Right renal cortex interstitium (tissue), 3 donors: ENCODE measurements at places on chromosomes 3 and 15. TPM values are rescaled to one million over a fixed set of nuclear protein-coding genes. Genes with fewer than 3 reads are reported as not detected.

DNA sequence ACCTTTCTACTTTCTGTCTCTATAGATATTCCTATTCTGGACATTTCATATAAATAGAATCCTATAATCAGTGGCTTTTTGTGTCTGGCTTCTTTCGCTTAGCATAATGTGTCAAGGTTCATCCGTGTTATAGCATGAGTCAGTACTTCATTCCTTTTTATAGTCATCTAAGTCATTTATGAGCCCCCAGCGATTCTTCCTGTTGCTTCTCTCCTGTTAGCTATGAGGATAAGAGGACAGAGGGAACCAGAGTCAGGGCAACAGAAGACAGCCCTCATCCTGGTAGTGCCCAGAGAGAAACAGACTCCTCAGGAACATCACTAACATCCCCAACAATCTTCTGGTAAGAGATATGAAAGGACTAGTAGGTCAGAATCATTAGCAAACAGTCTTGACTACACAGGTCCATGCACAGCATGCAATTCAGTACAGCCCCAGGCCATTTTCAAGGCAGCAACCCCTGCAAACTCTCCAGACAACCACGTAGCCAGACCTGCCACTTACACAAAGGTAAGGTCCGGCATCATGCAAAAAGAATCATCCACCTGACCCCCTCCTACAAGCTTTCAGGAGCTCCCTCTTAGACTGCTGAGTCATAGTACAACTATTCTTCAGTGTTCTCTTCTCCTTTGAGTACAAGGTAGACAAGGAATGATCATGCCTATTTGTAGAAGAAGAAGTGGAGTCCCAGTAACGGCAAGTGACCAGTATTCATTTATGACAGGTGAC is 91.5 kb downstream of the MYLK start:
- no peak for DNase-seq

DNA sequence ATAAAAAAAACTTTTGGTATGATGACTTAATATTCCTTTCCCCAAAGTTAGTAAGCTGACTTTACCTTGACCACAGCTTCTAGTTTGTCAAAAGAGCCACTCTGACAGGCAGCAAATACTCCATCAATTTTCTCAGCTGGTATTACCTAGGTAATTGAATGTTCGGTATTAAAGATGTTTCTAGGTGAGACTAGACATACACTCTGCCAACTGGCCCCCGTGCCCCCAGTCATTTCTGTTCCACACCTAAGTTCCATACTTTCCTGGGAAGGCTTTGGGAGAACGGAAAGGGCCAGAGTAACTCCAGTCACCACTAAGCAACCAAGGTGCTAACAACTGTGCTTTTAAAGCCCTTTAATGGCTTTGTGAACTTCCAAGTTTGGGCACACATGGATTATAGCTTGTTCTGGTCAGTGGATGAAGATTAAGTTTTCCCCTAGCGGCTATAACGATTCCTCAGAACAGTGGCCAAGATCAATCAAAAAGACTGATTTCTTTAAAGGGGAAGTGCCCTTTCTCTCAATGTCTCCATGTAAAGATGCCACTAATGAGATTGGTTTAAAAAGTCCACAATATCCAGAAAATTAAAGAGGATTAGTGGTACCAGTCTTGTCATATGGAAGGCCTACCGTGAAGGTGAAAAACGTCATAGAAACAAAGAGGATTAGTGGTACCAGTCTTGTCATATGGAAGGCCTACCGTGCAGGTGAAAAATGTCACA is 7.0 kb downstream of the EIF4A2 start:
- DNase-seq = no peak

DNA sequence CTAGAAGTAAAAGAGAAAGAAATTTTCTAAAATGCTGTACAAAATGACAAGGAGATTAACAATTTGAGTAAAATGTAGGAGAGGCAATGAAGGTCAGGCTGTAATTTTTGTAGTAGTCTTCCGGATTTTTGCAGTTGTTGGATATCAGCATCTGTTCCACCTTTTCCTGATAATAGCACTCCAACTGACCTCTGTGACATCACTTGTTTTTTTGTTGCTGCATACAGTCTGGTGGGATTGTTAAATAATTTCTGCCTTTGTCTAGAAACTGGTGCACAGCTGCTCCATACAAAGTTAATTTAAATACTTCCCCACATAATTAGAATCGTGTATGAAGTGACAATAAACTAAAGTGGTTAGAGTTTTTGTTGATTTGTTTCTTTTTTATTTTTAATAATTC is 731.4 kb downstream of the PLOD2 start:
- DNase-seq = peak; percentile 7

Gene RHOV
- 1.4 TPM for polyA plus RNA-seq

Gene CHAC1
- 2.5 TPM for polyA plus RNA-seq

Gene IL12A
- 1.0 TPM for polyA plus RNA-seq
